Smooth muscle cell of the pulmonary artery (primary cell): ENCODE measurements at places on chromosomes 7 and 10. TPM values are rescaled to one million over a fixed set of nuclear protein-coding genes. Genes with fewer than 3 reads are reported as not detected.

MRPS24 gene
- total RNA-seq, result 54.7 and 56.6 TPM in 2 replicates

CALHM3 gene
- total RNA-seq, result not detected in 2 replicates

YWHAG gene
- 120 and 130 TPM in 2 replicates for total RNA-seq

SPDYE11 gene
- not detected in 2 replicates for total RNA-seq

GALNT17 gene
- total RNA-seq, result 0.13 TPM in 1 of 2 replicates, not detected in the other

COMMD3 gene
- 27.1 and 29.4 TPM in 2 replicates for total RNA-seq

RUFY2 gene
- total RNA-seq, result 20.0 and 21.5 TPM in 2 replicates

RELN gene
- total RNA-seq, result 86.7 and 200 TPM in 2 replicates

ADAMTS14 gene
- 2.5 TPM in 2 replicates for total RNA-seq

CHAT gene
- not detected in 2 replicates for total RNA-seq

NME8 gene
- total RNA-seq, result not detected in 2 replicates

NPM3 gene
- total RNA-seq, result 43.5 and 57.5 TPM in 2 replicates

FOXI2 gene
- not detected in 2 replicates for total RNA-seq

FGL2 gene
- total RNA-seq, result 86.5 and 91.3 TPM in 2 replicates

PLAC9 gene
- 8.0 and 18.2 TPM in 2 replicates for total RNA-seq

RAMP3 gene
- not detected in 2 replicates for total RNA-seq

TAC1 gene
- total RNA-seq, result 0.07 TPM in 1 of 2 replicates, not detected in the other

KCND2 gene
- total RNA-seq, result 0.46 and 4.9 TPM in 2 replicates

CPA1 gene
- 0.39 and 0.40 TPM in 2 replicates for total RNA-seq

ANKRD26 gene
- 6.8 and 7.2 TPM in 2 replicates for total RNA-seq

MSANTD7 gene
- total RNA-seq, result 15.2 and 16.5 TPM in 2 replicates

LMTK2 gene
- total RNA-seq, result 11.0 and 11.8 TPM in 2 replicates

TFR2 gene
- total RNA-seq, result 1.9 and 2.2 TPM in 2 replicates

MOGAT3 gene
- total RNA-seq, result not detected in 2 replicates

TLL2 gene
- total RNA-seq, result 0.13 and 0.23 TPM in 2 replicates

CTBP2 gene
- 87.4 and 93.8 TPM in 2 replicates for total RNA-seq

OPN1SW gene
- not detected in 2 replicates for total RNA-seq

FAM149B1 gene
- 42.3 and 44.6 TPM in 2 replicates for total RNA-seq

PVRIG gene
- not detected in 2 replicates for total RNA-seq

CYP3A4 gene
- total RNA-seq, result not detected in 2 replicates

JAKMIP3 gene
- 0.13 and 0.26 TPM in 2 replicates for total RNA-seq

MYL10 gene
- not detected in 2 replicates for total RNA-seq

CXCL12 gene
- 101 and 348 TPM in 2 replicates for total RNA-seq

SPDYE8 gene
- total RNA-seq, result not detected in 2 replicates

NOD1 gene
- total RNA-seq, result 6.6 and 7.7 TPM in 2 replicates

DNA2 gene
- total RNA-seq, result 2.8 and 4.4 TPM in 2 replicates

CYP26A1 gene
- total RNA-seq, result not detected in 2 replicates

UNC5B gene
- total RNA-seq, result 38.6 and 84.2 TPM in 2 replicates

LIPJ gene
- total RNA-seq, result not detected in 2 replicates

AS3MT gene
- 5.0 and 6.9 TPM in 2 replicates for total RNA-seq

CCSER2 gene
- total RNA-seq, result 30.2 and 32.5 TPM in 2 replicates
